ENCODE measurements at places on chromosomes 1 and 21. TPM values are rescaled to one million over a fixed set of nuclear protein-coding genes. Genes with fewer than 3 reads are reported as not detected.
A peak's percentile ranks its signal among the peaks of the same experiment; 100 is the strongest.

Gene PIGV
- polyA plus RNA-seq, result 13.3 TPM

- DNase-seq, result peak; percentile 70
Observed at GRCh38 chr1:10973552-10973951, 38.9 kb upstream of the TARDBP start.

Gene TCHHL1
- polyA plus RNA-seq, result not detected

Gene TYW3
- 22.6 TPM for polyA plus RNA-seq

Gene FALEC
- not detected for polyA plus RNA-seq

Gene EDARADD
- polyA plus RNA-seq, result 0.05 TPM

Gene IL19
- polyA plus RNA-seq, result not detected

Gene OLFML3
- polyA plus RNA-seq, result 133 TPM

Gene OR2T6
- not detected for polyA plus RNA-seq

All from fibroblast of lung (primary cell).